ENCODE measurements at places on chromosomes 2 and 18.

DNA sequence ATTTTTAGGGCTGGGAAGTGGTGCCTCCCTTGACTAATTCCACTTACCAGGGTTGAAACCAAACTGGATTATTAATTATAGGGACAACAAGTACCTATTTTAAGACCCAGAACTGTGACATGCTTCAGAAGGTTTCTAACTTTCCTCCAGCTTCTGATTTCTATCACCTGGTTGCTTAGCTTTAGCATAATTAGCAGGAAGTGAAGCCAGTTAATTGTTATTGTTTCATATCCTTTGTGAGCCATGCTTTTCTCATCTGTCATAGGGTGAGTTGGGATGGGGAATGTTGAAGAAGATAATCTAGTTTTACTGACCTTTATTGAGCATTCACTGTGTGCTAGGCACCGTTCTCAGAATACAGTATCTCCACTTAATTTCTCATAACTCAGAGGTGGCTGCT, 3.2 kb downstream of the YPEL5 start:
- no peak for DNase-seq

DNA sequence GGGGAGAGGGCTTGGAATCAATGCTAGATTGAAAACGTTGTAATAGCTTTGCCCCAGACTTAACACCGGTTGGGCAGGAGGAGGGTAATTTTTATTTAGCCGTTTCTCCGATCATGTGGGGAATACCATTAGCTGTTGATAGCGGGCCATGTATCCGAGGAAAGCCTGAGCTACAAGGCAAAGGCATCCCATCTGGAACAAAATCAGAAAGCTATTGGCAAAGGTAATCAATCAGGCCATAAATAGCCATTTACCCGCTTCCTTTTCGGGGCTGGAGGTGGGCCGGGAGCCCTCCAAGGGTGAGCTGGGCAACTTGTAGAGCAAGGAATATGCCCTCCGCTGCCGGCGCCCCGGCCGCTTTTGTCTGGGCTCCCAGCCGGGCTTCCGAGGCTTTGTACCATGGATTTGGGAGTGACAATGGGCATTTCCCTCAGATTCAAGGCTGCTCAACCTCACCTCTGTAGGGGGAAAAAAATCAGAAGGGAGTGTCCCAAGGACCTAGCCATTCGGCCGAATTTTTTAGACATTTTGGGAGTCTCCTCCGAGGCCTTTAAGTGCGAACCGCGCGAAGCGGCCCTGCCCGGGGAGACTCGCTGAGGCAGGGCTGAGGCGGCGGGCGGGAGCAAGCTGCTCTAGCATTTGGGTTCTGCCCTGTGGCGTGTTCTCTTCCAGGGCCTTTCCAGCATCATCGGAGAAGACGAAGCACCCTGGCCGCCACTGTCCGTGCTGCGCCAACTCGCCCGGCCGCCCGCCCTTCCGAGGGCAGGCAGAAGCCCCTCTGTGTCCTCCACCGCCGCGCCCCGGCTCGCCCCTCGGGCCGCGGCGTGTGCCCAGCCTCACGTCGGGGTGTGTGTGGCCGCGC, 1.1 kb upstream of the HOXD9 start:
- DNase-seq, result no peak

- DNase-seq, result no peak
These were observed 5.8 kb upstream of the ONECUT2 start for GRCh38 chr18:57429167-57430078.

DNA sequence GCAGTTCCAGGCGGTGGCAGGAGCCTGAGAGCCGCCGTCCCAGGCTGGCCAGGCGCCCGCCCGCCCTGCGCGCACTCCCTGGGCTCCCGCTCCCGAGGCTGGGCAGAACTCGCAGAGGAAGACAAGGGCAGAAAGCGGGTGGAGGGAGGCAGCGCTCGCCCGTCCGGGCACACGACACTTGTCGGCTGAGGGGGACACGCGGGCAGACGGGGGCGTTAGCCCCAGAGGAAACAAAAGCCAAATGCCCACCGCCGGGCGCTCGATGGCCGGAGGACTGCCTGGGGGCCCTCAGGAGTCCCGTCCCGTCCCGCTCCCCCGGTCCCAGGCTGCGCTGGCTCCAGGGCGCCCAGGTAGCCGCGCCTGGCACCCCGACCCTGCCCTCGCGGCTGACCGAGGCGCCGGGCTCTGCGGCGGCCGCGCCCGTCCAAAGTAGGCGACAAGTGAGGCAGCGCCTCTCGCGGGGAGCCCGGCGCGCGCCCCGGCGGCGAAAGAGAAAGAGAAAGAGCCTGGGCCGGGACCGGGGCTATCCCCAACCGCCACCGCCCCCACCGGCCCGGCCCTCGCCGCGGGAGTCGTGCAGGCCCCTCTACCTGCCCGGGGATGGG, 491 bp downstream of the L3MBTL4 start:
- DNase-seq, result no peak

DNA sequence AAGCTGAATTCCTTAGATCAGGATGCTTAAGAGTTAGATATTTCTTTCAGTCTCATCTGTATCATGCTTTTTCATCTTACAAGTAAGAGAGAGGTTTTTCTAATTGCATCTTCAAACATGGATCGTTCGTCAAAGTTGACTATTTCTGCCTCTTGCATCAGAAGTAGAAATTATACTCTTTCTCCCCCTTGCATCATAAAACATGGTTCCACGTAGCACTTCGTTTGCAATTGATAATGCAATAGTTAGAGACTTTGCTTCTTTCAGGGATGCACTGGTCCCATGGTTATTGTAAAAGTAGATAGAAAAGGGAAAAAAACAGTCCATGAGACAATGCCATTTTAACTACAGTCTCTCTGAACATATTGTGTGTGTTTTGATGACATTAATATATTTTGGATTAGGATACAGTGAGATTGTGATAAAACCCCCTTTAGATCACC, 75.1 kb upstream of the PARD3B start:
- DNase-seq, result no peak

- DNase-seq, result no peak
These were observed 185.6 kb upstream of the SALL3 start for GRCh38 chr18:78794071-78794430.

Data from activated CD4-positive, CD25-positive, alpha-beta regulatory T cell treated with anti-CD3 and anti-CD28 coated beads, Interleukin-2, amount 50 U/mL, for 16 hours (primary cell).